Stimulated activated CD8-positive, alpha-beta memory T cell treated with anti-CD3 and anti-CD28 coated beads, Interleukin-15, amount 100 ng/mL, for 24 hours (primary cell): ENCODE measurements at places on chromosomes 3 and 15.

- DNase-seq = no peak
These were observed 5.6 kb upstream of the ATP8B4 start for GRCh38 chr15:50124631-50125030.

DNA sequence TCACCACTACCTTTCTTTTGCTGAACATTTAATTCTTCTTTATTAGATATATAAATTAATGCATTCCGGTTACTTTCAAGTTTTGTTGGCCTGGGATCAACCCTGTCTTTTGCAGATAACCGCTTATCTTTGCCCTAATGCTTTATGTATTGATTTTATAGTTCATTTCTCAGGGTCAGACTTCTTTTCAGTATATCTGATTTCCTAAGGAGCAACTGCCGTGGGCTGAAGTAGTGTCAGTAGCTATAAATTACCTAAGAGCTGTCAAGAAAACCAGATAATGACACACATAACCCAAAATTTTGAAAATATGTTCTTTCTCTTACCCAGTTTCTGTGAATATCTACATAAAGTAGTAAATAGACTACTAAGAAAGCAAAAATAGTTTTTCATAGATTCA is 38.0 kb downstream of the COL6A5 start:
- DNase-seq = no peak

DNA sequence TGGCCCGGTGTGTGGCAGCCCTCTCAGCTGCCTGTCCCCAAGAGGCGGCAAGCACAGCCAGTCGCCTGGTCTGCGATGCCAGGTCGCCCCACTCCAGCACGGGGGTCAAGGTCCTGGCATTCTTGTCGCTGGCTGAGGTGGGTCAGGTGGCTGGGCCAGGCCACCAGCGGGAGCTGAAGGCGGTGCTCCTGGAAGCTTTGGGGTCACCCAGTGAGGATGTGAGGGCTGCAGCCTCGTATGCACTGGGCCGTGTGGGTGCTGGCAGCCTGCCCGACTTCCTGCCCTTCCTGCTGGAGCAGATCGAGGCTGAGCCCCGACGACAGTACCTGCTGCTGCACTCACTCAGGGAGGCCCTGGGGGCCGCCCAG is 20.8 kb downstream of the CAND2 start:
- DNase-seq = no peak

DNA sequence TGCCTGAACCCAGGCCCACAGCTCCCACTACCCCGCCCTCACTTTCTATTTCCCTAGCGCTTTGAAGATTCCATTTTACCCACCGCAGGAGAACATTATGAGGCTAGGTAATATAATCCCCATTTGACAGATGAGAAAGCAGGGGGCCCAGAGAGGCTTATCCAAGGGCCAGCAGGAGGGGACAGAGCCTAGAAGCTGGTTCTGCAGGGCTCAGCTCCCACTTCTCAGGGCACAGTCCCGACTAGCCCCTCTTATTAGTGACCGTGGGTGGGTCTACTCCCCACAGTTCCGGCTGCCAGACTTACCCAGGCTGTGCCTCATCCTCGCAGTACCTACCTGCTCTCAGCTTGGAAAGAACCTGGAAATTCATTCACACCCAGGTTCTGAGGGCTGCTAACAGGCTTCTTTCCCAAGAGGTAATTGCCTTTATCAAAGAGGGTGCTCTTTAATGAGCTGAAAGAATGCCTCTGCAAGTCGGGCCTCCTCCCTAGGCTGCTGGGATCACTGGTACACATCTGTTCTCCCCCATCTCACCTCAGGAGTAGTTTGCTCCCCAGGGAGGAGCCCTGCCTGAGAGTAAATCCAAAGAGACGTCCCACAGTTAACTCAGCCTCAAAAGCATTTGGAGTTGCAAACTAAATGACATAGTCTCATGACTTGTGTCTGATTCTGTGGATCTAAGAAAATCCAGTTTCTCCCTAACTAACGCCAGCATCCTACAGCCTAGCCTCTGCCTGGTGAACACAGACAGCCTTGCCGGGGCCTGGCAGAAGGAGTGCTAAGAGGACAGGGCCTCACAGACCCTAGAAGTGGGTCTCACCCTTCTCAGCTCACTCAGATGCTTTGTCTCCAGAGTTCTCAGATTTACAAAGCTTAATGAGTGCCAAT is 125.0 kb downstream of the CHSY1 start:
- DNase-seq = no peak

DNA sequence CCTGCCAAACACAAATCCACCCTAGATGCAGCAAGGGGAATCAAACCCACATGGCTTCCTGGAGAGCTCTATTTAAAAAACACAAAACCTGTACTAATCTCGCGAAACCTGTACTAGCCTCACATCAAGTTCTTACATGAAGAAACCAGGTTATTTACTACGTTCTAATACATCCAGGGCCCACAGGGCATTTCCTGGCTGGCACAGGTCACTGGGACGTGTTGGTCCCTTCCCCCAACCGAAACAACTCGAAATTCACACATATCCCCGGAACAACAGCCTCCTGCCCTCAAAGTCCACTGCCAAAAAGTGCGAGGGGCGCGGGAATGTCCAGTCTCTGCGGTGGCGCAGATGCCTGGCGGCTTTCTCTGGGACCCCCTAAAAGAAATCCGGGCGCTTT is 955 bp downstream of the CDCP1 start:
- DNase-seq = no peak

GRCh38 chr3:178159691-178160220 is 376.5 kb upstream of the KCNMB2 start:
- no peak for DNase-seq

DNA sequence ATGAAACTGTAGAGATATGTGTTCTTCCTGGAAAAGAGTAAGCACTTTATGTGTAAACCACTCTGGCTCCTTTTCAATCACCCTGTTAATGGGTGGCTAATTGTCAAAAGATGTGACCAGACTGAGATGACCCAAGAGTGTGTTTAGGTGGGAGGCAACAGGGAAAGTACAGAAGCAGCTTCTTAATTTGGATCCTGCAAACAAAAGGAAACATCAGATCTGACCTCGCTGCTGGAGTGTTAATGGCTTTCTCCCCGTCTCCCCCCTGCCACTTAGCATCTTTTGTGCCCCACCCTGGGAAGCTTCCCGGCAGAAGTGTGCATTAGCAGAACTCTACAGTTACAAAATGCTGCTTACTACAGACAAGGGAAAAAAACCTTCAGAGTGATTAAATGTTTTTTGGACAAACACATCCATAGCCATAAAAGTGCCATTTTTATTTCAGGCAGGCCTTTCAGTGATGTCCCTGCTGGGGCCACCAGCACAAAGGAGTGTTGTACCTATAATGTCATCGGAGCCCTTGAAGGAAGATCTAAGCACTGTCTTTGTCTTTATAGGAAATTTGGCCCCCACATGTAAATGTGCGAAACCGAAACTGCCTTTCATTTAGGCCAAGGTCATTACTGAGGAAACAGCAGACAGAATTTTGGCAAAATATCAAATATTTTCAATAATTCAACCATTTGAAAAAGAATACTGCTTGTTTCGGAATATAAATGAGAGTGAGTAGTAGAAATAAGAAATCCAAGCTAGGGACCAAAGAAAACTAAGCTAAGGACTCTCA is 311.0 kb downstream of the WDR72 start:
- DNase-seq = no peak
